SHP77 (cell line): ENCODE measurements at places on chromosomes 1 and 21.

- no peak for DNase-seq
Observed at GRCh38 chr1:223731133-223731770, 18.9 kb downstream of the CAPN2 start.

DNA sequence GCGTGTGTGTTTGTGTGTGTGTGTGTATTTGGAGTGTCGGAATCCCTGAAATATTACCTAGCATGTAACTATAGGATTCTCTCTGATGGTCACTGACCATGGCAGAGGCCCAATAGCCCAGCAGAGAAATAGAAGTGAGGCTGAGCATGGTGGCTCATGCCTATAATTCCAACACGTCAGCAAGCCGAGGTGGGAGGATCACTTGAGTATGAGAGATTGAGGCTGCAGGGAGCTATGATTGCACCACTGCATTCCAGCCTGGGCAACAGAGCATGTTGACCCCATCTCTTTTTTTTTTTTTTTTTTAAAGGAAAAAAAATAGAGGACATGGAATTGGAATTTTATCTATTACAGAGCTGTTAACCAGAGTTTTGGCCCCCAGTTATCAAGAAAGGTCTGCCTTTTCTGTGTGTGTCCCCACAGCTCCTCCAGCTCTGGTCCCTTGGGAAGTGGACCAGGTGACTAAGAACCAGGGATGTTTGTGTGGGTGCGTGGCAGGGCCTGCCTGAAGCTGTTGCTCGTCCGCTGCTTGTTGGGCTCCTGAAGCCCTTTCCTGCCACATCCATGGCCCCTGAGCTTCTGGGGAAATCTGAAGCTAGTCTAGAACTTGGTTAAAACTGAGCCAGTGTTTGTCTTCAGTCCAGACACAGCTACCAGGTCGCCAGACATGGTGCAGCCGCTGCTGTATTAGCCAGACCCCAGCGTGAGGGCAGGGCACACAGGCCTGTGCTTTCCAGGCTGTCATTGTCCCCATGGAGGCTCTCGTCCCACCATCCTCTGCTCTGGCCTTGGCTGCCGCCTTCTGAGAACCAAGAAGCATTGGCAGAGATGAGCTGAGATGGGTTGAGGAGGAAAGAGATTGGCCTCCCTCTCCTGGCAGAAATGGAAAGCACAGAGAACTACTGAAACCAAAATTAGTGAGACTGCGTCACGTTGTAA, 25.5 kb downstream of the CAPN9 start:
- no peak for DNase-seq

DNA sequence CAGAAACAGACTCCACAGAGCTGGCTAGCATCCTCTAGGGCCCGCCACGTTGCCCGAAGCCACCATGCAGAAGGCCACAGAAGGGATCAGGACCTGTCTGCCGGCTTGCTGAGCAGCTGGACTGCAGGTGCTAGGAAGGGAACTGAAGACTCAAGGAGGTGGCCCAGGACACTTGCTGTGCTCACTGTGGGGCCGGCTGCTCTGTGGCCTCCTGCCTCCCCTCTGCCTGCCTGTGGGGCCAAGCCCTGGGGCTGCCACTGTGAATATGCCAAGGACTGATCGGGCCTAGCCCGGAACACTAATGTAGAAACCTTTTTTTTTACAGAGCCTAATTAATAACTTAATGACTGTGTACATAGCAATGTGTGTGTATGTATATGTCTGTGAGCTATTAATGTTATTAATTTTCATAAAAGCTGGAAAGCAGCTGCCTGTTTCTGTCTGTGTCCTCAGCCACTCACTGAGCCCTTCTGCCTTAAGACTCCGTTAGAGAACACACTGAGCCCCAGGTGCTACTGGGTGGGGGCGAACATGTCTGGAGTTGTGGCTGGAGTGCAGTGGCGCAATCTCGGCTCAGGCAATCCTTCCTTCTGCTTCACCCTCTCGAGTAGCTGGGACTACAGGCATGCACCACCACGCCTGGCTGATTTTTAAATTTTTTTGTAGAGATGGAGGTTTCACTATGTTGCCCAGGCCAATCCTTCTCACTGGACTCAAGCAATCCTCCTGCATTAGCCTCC, 14.8 kb downstream of the MFSD2A start:
- no peak for DNase-seq

DNA sequence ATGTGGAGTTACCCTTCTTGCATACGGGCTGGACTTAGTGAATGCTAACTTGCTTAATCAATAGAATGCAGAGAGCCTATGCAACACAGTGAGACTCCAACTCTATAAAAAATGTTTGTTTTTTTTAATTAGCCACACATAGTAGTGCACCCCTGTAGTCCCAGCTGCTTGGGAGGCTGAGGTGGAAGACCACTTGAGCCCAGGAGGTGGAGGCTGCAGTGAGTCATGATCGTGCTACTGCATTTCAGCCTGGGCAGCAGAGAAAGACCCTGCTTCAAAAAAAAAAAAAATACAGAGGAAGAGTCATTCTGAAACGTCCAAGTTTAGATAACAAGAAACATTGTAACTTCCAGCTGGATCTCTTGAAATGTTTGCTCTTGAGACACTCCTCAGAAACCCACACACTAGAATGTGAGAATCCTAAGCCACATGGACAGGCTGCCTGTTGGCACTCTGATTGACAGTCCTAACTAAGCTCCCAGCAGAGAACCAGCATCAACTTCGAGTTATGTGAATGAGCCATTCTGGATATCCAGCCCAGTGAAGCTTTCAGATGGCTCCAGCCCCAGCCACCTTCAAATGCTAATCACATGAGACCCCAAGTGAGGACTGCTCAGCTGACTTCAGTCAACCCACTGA, 20.0 kb upstream of the CAP1 start:
- DNase-seq, result no peak

DNA sequence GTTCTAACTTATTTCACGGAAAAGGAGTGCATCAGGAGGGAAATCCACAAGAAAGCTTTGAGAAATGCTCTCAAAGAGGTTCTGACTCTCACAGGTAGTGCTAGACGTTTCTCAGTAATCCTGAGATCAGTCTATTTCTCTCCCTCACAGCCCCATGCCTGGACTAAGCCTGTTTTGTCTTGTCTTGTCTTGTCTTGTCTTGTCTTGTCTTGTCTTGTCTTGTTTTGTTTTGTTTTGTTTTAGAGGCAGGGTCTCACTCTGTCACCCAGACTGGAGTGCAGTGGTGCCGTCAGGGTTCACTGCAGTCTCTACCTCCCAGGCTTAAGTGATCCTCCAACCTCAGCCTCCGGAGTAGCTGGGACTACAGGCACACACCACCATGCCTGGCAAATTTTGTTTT, 133.3 kb upstream of the SGIP1 start:
- DNase-seq, result no peak

DNA sequence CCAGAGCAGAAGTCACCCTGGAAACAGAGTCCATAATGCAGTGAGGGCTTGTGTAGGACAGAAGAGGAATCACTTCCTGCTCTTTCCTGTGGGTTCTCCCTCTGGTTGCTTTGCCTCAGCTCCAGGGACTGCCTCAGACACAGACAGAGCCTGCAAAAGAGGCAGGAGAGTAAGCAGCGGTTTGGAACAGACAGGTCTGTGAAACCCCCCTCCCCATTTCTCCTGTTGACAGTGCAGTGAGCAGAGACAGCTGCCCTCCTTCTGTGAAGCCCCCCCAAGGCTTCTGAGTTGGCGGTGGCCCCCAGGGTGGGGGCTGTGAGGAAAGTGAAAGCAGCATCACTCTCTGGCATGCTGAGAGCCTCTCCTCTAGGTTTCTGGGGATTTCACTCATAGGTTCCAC, 53.0 kb downstream of the MAB21L3 start:
- DNase-seq, result no peak

- DNase-seq, result peak; percentile 77
Observed at GRCh38 chr1:65792669-65793358, at the start of gene PDE4B. PDE4B (plus strand) TSS chr1:65792895.

GRCh38 chr1:59738591-59739015, 76.1 kb upstream of the HOOK1 start:
- no peak for DNase-seq

GRCh38 chr1:225844236-225845061, 34.5 kb downstream of the EPHX1 start:
- DNase-seq, result no peak

- DNase-seq, result peak; percentile 7
Observed at GRCh38 chr1:26696654-26697430, 1.0 kb downstream of the ARID1A start.

DNA sequence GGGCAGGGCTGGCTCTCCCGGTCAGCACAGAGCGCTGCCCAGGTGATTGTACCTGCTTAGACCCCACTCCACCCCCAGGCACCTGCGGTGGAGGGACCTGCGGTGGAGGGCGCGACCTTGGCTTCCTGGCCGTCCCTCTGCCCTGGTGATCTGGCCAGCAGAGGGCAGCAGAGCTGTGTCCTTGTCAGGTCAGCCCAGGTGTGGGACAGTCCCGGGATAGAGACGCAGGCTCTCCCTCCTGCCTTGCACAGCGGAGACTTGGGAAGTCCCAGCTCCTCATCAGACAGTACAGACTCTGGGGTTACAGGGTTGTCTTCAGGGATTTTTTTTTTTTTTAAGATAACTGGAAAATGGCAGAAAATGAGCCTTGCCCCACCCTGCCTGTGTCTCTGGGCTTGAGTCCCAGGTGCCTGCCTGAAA, 10.0 kb downstream of the SLX9 start:
- DNase-seq, result peak; percentile 45

- DNase-seq, result peak; percentile 32
Observed at GRCh38 chr1:46477153-46477929, 12.3 kb upstream of the DMBX1 start.

GRCh38 chr21:29164323-29164942, 34.0 kb downstream of the MAP3K7CL start:
- peak; percentile 35 for DNase-seq

- DNase-seq, result no peak
Observed at GRCh38 chr1:24555591-24556413, at the start of gene NCMAP. NCMAP (plus strand) TSS chr1:24556087; CDS start chr1:24595431, 39,344 bp downstream.

- DNase-seq, result no peak
Observed at GRCh38 chr1:205449254-205449749, 6.5 kb downstream of the BLACAT1 start.

DNA sequence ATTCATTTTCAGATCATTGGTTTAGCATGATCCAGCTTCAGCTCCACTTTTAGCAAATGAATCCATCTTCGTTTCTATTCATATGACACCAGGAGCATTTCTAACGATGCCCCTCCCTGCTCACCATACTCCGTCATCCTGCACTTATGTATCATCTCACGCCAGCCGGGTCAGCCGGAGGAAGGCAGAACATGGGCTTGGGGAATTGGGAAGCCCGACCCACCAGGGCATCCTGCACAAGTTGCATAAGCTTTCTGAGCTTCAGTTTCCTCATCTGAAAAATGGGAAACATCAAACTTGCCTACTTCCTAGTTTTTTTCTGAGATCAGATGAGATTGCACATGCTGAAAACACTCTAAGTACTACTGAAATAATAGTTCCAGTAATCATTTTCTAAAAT, 194.7 kb downstream of the AK5 start:
- no peak for DNase-seq

DNA sequence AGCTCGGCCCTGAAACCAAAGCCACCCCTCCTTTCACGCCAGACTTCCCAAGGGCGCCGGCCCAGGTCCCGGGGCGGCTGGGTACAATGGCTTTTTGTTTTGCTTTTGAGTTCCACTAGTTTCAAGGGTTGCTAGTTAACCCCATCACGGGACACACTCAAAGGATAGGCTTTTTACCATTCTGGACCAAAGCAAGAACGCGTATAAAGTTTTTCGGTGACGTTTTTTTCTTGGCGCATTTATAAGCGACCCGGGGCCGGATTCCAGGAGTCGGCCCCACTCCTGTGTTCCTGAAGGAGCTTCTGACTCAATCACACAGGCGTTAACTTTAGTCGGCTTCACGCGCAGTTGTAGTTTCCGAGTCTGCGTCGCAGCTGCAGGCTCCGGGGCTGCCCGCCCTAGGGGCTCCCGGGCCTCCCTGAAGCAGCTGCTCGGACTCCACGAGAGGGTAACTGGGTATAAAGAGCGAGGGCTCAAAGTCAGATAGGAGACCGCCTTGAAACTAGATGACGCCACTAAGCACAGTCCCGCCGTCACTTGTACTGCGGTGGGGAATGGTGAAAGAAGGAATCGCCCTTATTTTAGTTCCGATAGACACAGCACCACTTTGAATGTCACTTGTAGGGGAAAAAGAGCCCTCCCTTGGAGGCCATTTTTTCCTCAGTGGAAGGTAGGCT, 707 bp upstream of the KLHL21 start:
- no peak for DNase-seq

DNA sequence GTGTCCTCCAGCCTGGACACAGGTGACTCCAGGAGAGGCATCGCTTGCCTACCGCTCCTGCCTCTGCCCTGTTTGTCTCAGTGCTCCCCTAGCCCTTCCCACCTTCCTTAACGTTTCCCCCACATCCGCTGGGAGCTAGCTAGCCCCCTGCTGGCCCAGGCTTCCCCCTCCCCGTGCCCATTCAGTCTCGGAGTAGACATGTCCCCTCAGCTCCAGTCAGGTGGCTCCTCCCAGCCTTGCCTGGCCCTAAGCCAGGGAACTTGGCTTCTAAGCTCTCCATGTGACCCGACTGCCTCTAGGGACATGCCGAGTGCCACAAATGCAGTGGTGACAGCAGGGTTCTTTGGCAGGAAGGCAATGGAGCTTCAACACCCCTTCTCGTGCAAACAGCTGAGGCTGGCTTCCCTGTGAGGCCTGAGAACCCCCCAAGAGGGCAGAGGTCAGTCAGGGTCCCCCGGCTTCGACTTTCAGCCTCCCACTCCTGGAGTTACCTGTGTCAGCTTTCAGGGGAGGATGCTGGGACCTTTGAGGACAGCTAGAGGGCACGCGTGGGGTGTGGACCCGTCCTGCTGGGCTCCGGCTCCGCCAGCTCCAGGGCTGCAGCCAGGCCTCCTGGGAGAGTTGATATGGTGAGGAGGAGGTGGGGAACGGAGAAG, 16.2 kb downstream of the DRAXIN start:
- DNase-seq, result peak; percentile 29

DNA sequence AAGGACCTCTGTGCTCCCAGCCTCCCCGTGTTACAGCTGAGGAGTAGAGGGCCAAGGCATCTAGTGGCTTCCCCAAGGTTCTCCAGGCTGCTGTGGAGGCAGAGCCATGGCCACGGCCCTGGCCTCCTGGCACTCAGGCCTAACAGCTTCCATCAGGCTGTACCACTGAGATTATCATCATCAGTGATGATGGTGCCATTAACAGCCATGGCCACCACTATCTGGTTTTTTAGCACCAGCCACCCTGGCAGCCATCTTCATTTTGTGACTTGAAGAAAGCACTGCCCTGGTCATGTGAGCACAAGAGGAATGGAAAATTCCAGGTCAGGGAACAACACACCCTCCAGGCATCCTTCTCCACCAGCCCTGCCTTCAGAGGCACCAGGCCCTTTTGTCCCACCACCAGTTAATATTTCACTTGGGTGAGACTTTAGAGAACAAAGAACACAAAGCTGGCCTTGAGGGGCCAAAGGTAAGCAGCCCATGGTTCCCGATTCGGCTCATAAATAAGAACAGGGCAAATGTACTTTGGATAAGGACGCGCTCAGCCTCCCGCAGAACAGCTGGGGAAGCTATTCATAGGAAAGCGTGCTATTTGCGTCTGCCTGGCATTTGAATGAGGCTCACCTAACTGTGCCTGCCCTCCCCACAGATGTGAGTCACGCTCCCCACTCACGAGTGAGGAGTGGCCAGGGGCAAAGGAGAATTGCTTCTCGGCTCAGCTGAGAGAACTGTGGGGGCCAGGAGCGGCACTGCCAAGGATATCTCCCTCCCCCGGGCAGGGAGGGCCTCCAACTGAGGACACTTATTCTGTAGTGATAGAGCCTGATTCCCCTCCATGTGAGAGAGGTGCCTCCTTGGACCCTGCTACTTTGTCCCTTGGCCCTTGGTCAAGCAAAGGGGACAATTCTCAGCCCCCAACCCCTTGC, 95.6 kb downstream of the CD58 start:
- DNase-seq, result no peak

GRCh38 chr1:15943328-15943991, 32.4 kb downstream of the ZBTB17 start:
- DNase-seq, result no peak

GRCh38 chr1:116915086-116915661, 5.5 kb downstream of the PTGFRN start:
- no peak for DNase-seq
